Activated effector memory CD4-positive, alpha-beta T cell treated with anti-CD3 and anti-CD28 coated beads, Interleukin-2, amount 50 U/mL, for 16 hours (primary cell): ENCODE measurements at places on chromosomes 12 and 14.

- DNase-seq = no peak
Measured at GRCh38 chr14:34423445-34423844, 38.6 kb downstream of the SPTSSA start.

DNA sequence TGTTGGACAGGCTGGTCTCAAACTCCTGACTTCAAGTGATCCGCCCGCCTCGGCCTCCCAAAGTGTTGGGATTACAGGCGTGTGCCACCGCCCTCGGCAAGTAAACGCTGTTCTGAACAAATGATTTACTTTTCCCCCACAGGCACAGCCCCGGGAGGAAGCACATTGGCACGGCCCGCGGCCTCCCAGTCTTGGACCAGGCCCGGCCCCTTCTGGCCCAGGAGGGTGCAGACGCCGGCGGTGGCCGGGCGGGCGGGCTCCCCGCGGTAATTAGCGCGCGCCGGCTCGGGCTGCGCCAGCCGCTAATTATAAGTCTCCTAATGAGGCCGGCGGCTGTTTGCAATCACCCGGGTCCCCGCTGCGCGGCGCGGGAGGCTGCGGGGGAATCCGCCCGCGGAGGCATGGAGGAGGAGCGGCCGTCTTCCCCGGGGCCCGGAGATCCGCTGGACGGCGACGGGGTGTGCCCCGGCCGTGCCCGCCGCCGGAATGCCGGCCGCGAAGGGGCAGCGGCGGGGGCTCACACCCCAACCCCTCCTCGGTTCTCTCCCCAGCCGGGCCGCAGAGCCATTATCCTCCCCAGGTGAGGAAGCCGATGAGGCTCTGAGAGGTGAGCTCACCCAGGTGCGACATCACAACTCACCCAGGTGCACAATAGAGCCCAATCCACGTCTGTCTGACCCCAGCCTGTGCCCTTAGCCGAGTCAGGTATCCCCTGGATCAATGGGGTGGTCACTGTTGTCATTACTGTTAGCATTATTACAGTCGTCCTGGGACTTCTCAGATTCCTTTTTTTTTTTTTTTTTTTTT, 3.3 kb upstream of the POP5 start:
- DNase-seq = peak; percentile 87

DNA sequence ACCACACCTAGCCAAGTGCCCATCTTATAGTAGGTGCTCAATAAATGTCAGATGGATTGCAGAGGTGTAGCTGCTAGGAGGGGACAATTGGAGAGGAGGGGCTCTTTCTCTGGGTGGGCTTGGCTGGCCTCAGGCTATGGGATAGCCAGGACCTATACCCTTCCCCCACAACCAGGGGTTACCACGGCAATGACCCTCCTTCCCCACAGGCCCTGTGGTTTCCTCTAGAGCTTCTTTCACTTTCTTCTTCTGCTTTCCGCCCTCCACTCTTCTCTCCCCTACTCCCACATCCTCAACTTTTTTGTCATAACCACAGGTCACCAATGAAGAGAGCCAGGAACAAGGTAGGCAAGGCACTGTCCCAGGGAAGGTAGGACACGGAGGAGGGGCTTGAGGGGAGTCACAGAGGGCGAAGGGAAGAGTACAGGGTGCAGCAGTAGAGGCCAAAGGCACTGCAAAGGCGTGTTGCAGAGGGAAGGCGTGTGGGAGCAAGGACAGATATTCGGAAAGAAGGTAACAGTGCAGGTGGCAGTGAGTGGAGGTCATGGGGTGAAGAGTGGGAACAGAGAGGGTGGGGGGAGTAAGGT, 1.9 kb upstream of the ITGB7 start:
- DNase-seq = no peak

DNA sequence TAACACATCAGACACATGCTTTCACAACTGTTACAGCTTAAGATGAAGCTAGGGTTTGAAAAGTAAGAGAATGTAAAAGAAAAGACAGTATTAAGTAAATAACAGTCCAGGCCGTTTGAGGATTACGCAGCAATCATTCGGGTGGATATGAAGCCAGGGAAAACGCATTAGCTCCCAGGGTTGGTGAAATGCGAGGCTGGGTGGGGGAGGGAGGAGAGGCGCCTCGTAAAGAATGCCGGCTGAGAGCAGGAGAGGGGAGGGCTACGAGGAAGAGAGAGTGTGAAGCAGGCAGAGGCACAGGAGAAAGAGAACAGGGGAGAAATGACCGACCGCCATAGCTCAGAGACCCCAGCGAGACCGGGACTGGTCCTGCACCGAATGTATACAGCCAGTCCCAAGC, 73.0 kb downstream of the IQSEC3 start:
- DNase-seq = no peak
